ENCODE measurements at places on chromosomes 3 and 15.

- no peak for DNase-seq
Measured at GRCh38 chr3:124952282-124952855, 17.8 kb upstream of the MUC13 start.

DNA sequence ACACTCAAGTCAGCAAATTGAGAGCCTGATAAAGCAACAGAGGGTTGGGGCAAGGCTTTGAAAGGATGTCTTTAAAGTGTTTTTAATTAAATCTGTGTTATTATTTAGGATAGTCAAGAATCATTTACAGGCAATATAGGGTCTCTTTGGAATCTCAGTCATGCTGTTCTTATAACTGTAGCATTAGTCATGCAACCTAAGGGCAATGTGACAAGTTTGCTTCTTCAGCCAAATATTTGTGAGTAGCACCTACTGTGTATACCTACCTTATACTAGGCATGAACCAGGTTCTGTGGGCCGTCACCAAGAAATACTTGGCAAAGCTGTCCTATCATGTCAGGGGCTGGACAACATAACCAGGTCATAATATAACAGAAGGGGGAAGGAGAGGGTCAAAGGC is 184.6 kb upstream of the TRIM42 start:
- no peak for DNase-seq

GRCh38 chr3:187568171-187568570 is 102.0 kb downstream of the SST start:
- DNase-seq: no peak

GRCh38 chr3:128400671-128401070 is 66.0 kb downstream of the DNAJB8 start:
- no peak for DNase-seq

GRCh38 chr15:101570241-101570640 is 80.7 kb upstream of the PCSK6 start:
- no peak for DNase-seq

DNA sequence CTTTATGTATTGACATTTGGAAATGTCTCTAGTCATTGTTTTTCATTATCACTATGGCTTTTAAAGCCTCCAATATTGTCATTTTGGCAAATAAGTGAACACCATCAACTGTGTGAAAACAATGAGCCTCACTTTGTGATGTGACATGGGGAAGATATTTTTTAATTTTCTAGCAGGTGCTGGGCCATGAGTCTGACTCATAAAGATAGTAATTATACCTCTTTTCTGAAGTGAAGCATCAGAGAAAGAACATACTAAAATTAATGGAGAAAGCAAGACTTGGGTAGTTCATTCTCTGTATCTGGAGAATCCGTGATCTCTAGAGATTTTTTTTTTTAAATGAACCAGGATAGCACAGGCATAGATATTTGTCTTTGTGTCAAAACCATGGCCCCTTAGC is 100.8 kb downstream of the CCNL1 start:
- no peak for DNase-seq

DNA sequence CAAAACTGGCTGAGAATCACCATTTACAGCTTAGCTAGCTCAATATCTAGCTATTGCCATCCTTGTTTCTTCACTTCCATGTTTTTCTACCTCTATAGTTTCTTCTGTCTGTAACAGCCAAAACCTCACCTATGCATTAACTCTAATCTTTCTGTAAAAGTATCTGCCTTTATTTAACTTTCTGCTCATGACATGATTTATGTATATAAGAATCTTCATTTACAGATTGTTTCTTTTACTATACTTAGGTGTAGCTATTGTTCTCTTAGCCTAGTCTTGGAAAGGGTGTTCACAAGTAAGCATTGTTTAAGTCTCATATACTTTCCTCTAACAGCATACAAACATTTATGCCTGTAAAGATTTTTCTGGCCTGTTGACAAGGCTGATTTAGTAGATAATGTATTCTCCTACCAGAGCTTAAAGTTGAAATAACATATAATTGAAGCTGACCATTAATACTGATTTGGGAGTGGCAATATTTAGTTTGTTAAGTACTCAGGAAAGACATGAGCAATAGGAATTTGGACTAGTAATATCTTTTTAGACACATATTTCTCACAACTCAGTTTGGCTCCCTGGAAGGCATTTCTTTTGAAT is 9.4 kb downstream of the FILIP1L start:
- no peak for DNase-seq

DNA sequence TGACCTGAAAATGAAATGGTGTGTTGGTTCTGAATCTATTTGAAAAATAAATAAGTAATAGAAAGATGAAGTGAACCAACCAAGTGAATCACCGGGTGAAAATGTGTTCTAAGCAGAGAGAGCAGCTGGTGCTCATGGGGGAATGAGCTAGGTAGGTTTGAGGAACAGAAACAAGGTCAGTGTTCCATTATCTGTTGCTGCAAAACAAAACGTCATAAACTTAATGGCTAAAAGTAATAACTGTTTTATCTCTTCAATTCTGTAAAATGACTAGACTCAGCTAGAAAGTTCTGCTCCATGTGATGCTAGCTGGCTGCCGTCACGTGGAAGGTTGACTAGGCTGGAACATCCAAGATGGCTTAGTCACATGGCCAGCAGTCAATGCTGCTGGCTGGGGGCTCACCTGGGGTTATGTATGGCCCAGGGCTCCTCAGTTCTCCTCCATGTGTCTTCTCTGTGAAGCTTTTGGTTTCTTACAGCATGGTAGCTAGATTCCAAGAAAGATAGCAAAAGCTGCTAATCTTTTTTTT is 13.3 kb upstream of the SH3BP5 start:
- no peak for DNase-seq

GRCh38 chr3:137770066-137770834 is 6.1 kb downstream of the SOX14 start:
- DNase-seq: no peak

- DNase-seq: no peak
Measured at GRCh38 chr3:38988955-38989354, 62.8 kb downstream of the SCN11A start.

GRCh38 chr3:50816894-50817293 is 142.2 kb downstream of the DOCK3 start:
- no peak for DNase-seq

GRCh38 chr15:70032509-70032908 is 65.2 kb downstream of the TLE3 start:
- no peak for DNase-seq

DNA sequence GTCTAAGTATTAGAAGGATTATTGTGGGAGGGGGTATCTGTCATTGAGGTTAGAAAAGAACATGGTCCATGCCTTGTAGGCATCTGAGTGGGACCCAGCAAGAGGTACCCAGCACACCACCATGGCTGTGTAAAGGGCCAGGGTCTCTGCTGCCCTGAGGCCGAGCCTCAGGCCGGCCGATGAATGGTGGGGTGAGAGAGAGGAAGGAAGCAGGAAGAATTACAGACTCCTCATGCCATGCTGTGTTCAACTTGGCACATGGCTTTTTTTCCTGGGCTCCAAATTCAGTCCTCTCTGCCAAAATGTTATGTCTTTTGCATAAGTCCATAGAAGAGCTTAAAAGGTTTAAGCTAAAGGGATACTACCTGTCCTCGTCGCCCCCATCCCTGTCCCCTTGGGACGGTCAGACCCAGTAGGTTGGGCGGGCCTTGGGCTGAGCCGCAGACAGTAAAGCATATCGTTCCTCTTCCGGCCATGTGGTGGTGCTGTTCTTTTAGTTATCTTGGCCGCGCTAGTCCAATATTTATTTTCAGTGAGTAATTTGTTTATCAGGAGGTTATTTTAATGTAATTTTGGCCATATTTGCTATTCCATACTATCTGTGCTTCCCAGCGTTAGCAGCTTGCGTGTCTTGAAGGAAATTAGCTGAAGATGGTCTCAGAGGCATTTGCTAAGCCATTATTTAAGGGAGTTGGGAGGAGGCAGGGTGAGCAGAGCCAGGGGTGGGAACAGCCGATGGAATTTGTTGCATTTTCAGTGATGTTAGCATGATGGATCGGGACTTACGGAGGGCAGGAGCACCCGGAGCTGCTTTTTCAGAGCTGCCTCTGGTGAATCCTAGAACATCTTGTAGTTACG is 152.4 kb downstream of the AGBL1 start:
- DNase-seq: peak; percentile 45

GRCh38 chr15:38129531-38130204 is 123.0 kb upstream of the SPRED1 start:
- peak; percentile 7 for DNase-seq

GRCh38 chr3:113495035-113495434 is 19.9 kb downstream of the SPICE1 start:
- DNase-seq: peak; percentile 30

GRCh38 chr3:148883163-148883562 is 18.1 kb downstream of the CPA3 start:
- DNase-seq: no peak

GRCh38 chr3:87311309-87311708 is 34.9 kb upstream of the POU1F1 start:
- DNase-seq: no peak

GRCh38 chr3:155934230-155934629 is 63.8 kb downstream of the GMPS start:
- DNase-seq: no peak

- no peak for DNase-seq
Measured at GRCh38 chr3:169146866-169147237, 516.7 kb downstream of the MECOM start.

GRCh38 chr3:81695302-81695701 is 66.1 kb downstream of the GBE1 start:
- no peak for DNase-seq

- DNase-seq: no peak
Measured at GRCh38 chr15:48066456-48066855, 54.3 kb upstream of the SLC24A5 start.

- DNase-seq: no peak
Measured at GRCh38 chr3:132972333-132972732, 65.9 kb upstream of the TMEM108 start.

DNA sequence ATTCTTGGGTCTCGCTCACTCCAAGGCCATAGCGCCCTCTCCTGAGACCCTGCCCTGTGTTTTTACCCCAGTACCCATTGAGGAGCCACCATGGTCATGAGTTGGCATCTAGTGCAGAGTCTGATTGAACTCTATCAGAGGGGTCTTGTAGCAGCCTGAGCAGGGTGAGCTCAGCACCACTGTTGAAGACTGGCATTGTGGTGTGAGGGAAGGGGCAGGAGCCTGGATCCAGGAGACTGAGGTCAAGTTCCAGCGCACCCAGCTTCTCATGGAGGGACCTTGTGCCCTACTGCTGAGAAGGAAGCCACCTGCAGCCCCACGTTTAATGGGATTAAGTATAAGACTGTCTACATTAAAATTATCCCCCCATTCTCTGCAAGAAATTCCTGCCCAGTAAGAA is 65.8 kb upstream of the LARS2 start:
- no peak for DNase-seq

- no peak for DNase-seq
Measured at GRCh38 chr3:69180869-69181591, 58.6 kb upstream of the LMOD3 start.

GRCh38 chr3:116051040-116051439 is 394.2 kb downstream of the LSAMP start:
- no peak for DNase-seq

- no peak for DNase-seq
Measured at GRCh38 chr3:126487151-126487771, 11.6 kb upstream of the ZXDC start.

DNA sequence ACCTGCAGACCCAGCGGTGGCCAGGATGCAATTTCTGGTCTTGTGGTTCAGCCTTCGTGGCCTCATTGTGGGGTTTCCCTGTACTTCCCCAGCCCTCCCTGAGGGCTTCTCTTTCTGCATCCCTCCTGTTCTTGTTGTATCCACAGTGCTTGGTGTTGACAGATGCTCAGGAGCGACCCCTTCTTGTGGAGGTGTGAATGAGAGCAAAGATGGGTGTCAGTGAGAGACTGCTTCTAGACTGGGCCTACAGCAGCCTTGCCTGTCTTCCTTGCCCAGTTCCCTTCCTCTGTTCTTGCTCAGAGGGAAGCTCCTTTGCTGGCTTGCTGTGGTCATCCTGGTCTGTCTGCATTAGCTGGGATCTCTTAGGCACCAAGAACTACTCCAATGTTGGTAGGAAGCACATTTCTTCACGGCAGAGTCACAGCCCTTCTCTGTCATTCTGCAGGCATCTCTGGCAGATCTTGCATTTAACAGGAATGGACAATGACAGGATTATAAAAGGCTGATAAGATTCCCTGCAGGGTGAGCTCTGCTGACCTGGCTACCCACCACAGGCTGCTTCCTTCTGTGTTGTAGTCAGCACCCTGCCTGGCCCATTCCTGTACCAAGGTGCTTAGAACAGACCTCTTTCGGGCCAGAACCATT is 317.8 kb upstream of the C2CD4B start:
- peak; percentile 7 for DNase-seq

- DNase-seq: peak; percentile 14
Measured at GRCh38 chr3:158845765-158846350, 44.0 kb downstream of the MFSD1 start.

DNA sequence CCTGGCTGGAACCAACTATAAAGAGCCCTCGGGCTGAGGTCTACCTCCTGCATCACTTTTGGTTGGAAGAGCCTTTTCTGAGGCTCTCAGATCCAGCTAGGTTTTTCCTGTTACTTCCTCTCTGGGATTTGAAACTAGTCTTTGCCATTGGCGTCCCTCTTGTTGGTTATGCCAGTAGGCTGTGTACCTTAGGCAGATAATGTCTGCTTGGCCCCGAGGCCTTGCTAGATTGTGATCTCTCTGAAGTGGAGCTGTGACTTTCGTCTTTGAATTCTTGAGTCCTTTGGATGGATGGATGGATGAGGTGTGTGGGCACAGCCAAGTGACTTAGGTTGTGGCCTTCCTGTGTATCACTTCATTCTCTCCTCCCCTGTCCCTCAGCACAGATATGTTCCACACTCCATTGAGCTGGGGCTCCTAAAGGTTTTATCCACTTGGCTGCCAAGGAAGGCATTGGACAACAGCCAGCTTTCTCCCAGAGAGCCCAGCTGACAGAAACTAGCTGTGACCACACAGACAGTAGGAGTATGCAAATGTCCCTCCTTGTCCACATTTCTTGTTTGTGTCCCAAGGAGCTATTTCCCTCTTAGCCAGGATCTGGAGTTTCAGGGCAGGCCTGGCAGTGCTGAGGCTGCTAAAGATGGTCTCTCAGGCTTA is 7.9 kb upstream of the DNAJC17 start:
- DNase-seq: no peak

- DNase-seq: no peak
Measured at GRCh38 chr15:36832774-36833463, 253.5 kb downstream of the CDIN1 start.

- DNase-seq: no peak
Measured at GRCh38 chr3:70871909-70872656, 559.6 kb upstream of the MDFIC2 start.

Measured in stimulated activated CD4-positive, alpha-beta T cell treated with anti-CD3 and anti-CD28 coated beads, Interleukin-2, amount 100 ng/mL, for 24 hours (primary cell).